Myocyte (in vitro differentiated cells): ENCODE measurements at places on chromosomes 5 and 9. TPM values are rescaled to one million over a fixed set of nuclear protein-coding genes. Genes with fewer than 3 reads are reported as not detected.

DNA sequence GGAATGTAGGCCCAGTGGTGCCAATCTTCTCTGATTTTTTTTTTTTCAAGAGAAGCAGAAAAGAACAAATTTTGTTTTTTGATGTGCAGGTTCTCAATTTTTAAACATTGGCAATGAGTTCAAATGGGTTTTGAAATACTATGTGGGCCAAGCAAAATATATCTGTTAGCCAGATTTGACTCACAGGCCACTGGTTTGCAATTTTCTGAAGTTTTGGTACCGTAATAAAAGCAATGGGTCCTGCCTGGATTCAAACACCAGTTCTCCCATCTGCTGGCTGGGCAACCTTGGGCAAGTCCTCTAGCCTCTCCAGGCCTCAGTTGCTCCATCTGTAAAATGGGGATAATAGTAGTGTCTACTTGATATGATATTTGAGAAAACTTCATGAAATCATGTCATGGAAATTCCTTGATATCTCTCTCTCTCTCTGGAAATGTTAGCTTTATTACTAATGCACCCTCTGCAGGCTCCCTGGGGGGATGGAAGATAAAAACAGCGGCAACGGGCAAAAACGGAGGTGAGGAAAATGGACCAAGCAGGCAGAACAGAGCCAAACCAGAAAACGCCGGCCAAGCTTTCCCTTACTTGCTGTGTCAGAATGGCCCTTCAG is 63.4 kb downstream of the SMIM23 start:
- DNase-seq = no peak

- DNase-seq = no peak
These were observed 34.5 kb upstream of the COL5A1 start for GRCh38 chr9:134606951-134607731.

GRCh38 chr9:131603199-131603598 is 57.9 kb downstream of the PRRT1B start:
- DNase-seq = no peak

GRCh38 chr9:110746211-110746930 is 77.8 kb downstream of the MUSK start:
- DNase-seq = no peak

DNA sequence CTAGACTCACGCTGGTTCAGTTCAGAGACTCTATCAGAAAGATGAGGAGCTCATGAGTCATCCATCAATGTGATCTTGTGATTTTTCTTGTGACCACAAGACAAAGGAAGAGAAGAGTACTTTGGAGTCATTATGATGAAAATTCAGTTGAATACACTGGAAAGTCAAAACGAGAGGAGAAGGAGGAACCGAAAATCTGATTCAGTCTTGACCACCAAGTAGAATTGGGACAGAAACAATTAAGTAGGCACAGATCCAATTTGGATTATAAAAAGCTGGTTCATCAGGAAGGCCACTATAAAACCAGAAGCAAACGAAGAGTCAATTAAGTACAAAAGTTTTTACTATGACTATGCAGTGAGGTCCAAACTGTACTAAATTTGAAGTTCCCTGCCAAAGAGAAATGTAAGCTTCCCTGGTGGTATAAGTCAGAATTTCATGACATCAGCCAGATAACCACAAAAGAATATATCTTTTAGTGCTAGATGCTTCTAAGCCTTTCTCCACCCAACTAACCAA is 90.9 kb downstream of the THBS4 start:
- DNase-seq = peak; percentile 75

- no peak for DNase-seq
These were observed 1.9 kb downstream of the CERT1 start for GRCh38 chr5:75509546-75509945.

The PCDHGA6 gene
- total RNA-seq = 0.88 and 1.8 TPM in 2 replicates
